ENCODE measurements at places on chromosomes 12 and 14. TPM values are rescaled to one million over a fixed set of nuclear protein-coding genes. Genes with fewer than 3 reads are reported as not detected.
A peak's percentile ranks its signal among the peaks of the same experiment; 100 is the strongest.

DNA sequence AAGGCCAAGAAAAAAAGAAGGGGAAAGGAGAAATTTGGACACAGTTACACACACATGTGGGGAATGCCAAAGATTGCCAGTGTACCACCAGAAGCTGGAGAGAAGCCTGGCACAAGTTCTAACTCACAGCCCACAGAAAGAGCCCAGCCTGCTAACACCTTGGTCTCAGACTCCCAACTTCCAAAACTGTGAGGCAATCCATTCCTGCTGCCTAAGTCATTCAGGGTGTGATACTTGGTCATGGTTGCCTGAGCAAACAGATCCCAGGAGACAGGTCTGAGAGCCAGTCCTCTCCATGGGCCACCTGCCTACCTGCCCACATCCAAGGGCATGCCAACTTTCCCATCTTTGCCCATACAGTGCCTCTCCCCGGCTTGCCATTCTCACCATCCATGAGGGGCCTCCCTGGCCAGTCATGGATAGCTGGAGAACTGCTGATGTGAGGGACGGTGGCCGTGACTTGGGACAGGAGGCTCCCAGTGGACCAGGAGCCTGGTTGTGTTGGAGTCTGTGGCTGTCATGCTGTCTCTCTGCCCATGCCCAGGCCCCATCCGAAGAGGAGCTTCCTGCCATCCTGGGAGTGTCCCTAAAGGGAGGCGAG lies 198.0 kb upstream of the RTL1 start:
- no peak for DNase-seq

DNA sequence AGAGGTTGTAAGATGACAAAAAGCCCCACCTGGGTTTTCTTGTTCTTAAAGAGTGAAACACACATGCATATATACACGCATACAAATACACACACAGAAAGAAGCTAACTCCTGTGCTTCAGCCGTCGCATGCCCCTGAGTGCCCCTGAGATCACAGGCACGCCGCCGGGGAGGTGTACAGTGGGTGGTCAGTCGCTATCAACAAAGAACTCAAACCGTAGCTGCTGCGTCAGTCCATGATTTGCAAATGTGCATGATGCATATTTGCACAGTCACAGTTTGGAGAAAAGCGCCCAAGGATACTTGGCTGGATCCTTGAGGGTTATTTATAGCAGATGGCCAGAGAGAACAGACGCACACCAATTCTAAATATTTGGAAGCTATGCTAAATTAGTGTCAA lies 206.9 kb downstream of the TMEM132D start:
- no peak for DNase-seq

- DNase-seq, result no peak
These were observed 10.4 kb downstream of the R3HDM2 start for GRCh38 chr12:57420482-57420881.

- DNase-seq, result no peak
These were observed 1.9 kb upstream of the TBX3 start for GRCh38 chr12:114685869-114686268.

DNA sequence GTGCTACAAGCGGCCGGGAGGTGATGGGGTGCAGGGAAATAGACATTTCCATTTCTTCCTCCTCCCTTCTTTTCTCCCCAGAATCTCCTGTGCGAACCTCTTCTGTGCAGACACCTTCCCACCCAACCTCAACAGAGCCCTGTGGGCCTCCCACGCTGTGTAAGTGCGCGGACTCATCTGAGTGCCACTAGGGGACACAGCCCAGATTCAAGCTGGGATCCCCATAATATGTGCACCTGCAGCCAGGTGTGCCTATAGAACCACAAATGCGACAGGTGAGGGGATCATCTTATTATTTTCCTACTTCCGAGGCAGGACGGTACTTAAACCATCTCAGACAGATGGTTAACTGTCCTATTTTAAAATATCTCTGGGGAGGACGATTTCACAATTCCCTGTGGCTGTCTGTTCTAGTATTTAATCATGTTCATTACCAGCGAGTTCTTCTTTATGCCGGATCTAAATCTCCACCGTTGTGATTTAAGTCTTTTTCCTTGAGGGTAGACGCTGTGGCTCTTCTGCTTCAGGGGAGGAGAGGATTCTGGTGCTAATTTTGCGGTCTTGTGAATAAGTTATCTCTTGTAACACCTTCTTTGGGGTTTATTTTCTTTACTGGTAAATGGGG lies 17.2 kb upstream of the CACNA1C start:
- DNase-seq, result no peak

GRCh38 chr12:388541-389141 lies 479 bp downstream of the KDM5A start:
- peak; percentile 55 for DNase-seq

DNA sequence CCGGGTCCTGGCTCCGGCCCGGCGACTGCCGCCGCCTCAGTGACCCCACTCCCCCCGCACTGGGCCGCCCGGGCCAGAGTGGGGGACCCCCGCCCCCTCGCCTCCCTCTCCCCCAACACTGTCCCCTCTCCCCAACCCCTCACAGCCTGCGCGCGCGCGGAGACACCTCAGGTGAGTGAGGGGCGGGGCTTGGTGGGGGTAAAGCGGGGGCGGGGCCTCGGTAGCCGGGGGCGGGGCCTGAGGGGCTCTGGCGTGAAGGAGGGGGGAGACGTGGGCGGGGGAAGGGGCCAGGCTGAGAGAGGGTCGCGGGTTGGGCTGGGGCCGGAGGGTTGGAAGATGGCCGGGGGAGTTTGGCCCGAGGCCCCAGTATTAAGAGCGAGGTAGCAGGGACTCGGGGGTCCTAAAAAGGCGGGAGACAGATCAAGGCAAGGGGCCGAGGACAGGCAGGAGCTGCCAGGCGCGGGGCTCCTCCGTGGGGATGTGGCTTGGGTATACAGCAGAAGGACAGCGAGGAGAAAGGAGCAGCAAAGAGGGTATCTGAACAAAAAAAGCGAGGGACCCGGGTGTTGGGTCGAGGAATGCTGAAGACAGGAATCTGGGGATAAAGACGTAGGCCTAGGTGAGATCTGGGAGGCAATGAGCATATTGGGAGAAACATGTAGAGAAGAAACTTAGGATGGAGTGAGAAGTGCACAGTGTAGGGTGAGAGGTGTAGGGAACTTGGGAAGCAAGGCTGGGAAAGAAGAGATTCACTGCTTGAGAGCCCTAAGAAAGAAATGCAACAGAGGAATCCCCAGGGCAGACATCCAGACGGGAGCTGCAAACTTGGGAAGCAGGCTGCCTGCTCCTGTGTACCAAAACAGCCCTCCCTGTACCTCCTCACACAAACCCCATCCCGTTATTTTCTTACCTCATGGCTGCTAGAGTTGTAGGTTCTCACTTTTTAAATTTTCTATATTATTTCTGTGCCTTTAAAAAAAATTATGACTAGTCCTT lies 10.8 kb downstream of the SUOX start:
- peak; percentile 71 for DNase-seq

DNA sequence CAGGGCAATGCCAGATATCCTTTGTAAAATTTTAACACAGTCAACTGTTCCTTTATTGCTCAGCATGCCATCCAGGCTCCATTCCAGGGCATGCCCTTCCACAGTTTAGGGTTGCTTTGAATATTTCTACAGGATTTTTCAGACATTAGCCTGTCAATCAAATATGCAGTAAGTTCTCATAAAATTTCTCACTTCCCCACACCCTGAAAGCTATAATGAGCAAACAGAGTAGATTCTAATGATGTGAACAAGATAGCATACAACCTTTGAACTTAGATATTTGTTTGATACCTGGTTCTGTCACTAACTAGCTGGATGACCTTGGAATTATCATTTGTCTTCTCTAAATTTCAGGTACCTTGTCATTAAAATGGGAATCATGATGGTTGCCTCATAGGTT lies 251.2 kb downstream of the SYT1 start:
- DNase-seq, result no peak

The HOXC9 gene
- total RNA-seq, result not detected

The RBP5 gene
- 1.1 TPM for total RNA-seq

The CD163 gene
- 525 TPM for total RNA-seq

The SERPINA12 gene
- total RNA-seq, result not detected

The PARPBP gene
- 1.7 TPM for total RNA-seq

The FZD10 gene
- total RNA-seq, result 1.9 TPM
